ENCODE measurements at places on chromosomes 12 and 14. TPM values are rescaled to one million over a fixed set of nuclear protein-coding genes. Genes with fewer than 3 reads are reported as not detected.

GRCh38 chr12:69608114-69608513 lies 2.6 kb downstream of the LRRC10 start:
- DNase-seq = peak; percentile 17

DNA sequence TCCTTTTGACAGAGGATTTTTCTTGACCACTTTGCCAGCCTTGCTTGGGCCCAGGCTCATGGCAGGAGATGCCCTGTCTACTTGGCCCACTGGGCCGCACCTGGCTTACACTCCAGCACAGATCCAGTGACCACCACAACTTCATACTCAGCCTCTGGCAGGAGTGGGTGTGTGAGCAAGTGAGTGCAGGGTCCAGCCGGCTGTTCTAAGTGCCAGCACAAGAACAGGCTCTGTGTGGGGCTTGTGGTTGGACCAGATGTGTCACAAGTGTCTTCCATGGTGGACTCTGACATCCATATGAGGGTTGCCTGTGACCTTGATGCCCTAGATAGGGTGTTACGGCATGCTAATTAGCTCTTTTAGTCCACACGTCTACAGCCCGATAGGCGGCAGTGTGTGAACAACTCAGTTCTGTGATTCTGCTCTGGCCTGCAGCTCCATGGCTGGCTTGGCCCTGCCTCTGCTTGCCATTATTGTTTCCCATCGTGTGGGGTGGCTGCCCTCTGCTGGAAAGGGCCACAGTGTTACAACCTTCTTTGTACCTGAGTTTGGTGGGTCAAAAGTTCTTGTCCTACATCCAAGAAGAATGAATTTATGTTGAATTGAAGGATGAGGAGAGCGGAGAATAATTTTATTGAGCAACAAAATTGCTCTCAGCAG lies 1089.1 kb downstream of the SLC6A15 start:
- peak; percentile 2 for DNase-seq

GRCh38 chr12:48816143-48816854 lies 2.0 kb upstream of the CACNB3 start:
- DNase-seq = peak; percentile 22

ST8SIA1 gene
- 0.17 TPM for total RNA-seq

- no peak for DNase-seq
These were observed 308.0 kb upstream of the FKBP4 start for GRCh38 chr12:2486796-2487195.

Data from dermis blood vessel endothelial cell (primary cell).